Fibroblast of villous mesenchyme (primary cell): ENCODE measurements at places on chromosomes 13 and 19. TPM values are rescaled to one million over a fixed set of nuclear protein-coding genes. Genes with fewer than 3 reads are reported as not detected.

The KCTD4 gene
- total RNA-seq, result 0.32 and 0.43 TPM in 2 replicates

The TEX101 gene
- total RNA-seq, result not detected in 2 replicates

The CCDC70 gene
- not detected in 2 replicates for total RNA-seq

The ZNF836 gene
- total RNA-seq, result 7.1 and 11.7 TPM in 2 replicates

The CGB3 gene
- total RNA-seq, result not detected in 2 replicates

The ALOX5AP gene
- 0.32 and 0.43 TPM in 2 replicates for total RNA-seq

The RAD23A gene
- 91.1 and 92.8 TPM in 2 replicates for total RNA-seq

The KPNA3 gene
- 26.1 and 36.7 TPM in 2 replicates for total RNA-seq

The ZNF486 gene
- total RNA-seq, result 3.5 and 7.3 TPM in 2 replicates

The HS6ST3 gene
- not detected in 2 replicates for total RNA-seq

The PRTN3 gene
- total RNA-seq, result not detected in 2 replicates

The FAM216B gene
- total RNA-seq, result not detected in 2 replicates

The NLRP7 gene
- total RNA-seq, result not detected in 2 replicates

The KLK4 gene
- not detected in 2 replicates for total RNA-seq

The TNPO2 gene
- total RNA-seq, result 36.7 and 53.1 TPM in 2 replicates

The GNG8 gene
- not detected in 2 replicates for total RNA-seq

The SHC2 gene
- 0.32 and 0.43 TPM in 2 replicates for total RNA-seq

The SLC25A41 gene
- not detected in 2 replicates for total RNA-seq

The C5AR1 gene
- 0.32 and 0.43 TPM in 2 replicates for total RNA-seq

The ZNF568 gene
- total RNA-seq, result 8.7 and 11.2 TPM in 2 replicates

The CEACAM3 gene
- not detected in 2 replicates for total RNA-seq

The ATF5 gene
- 8.2 and 9.0 TPM in 2 replicates for total RNA-seq

The AP2S1 gene
- 113 and 166 TPM in 2 replicates for total RNA-seq

The DMRTC2 gene
- total RNA-seq, result not detected in 2 replicates

The LRRC4B gene
- under 0.01 TPM in 1 of 2 replicates, not detected in the other for total RNA-seq

The SHISA2 gene
- 0.32 TPM in 1 of 2 replicates, not detected in the other for total RNA-seq

The MEDAG gene
- total RNA-seq, result 12.1 and 20.0 TPM in 2 replicates

The LATS2 gene
- 20.9 and 32.0 TPM in 2 replicates for total RNA-seq

The PLPP2 gene
- total RNA-seq, result 9.9 and 12.2 TPM in 2 replicates

The CYSLTR2 gene
- not detected in 2 replicates for total RNA-seq

The GSX1 gene
- not detected in 2 replicates for total RNA-seq

The COLGALT1 gene
- total RNA-seq, result 103 and 119 TPM in 2 replicates

The NCAN gene
- under 0.01 TPM in 1 of 2 replicates, not detected in the other for total RNA-seq

The CEACAM7 gene
- not detected in 2 replicates for total RNA-seq

The DIAPH3 gene
- total RNA-seq, result 20.9 and 30.7 TPM in 2 replicates

The C2CD4C gene
- total RNA-seq, result not detected in 2 replicates

The PPP2R1A gene
- total RNA-seq, result 122 and 166 TPM in 2 replicates

The PRSS57 gene
- total RNA-seq, result not detected in 2 replicates

The NANOS3 gene
- 0.64 TPM in 1 of 2 replicates, not detected in the other for total RNA-seq

The KLF5 gene
- total RNA-seq, result 6.1 and 15.1 TPM in 2 replicates

The LGALS16 gene
- not detected in 2 replicates for total RNA-seq

The ENOX1 gene
- 1.3 and 2.2 TPM in 2 replicates for total RNA-seq

The FCAR gene
- total RNA-seq, result not detected in 2 replicates

The TRAPPC2B gene
- 8.4 and 11.7 TPM in 2 replicates for total RNA-seq

The ATP4A gene
- not detected in 2 replicates for total RNA-seq

The ZGLP1 gene
- total RNA-seq, result 0.32 and 0.43 TPM in 2 replicates

The KRTDAP gene
- total RNA-seq, result not detected in 2 replicates
